ENCODE measurements at places on chromosomes 3 and 15.

DNA sequence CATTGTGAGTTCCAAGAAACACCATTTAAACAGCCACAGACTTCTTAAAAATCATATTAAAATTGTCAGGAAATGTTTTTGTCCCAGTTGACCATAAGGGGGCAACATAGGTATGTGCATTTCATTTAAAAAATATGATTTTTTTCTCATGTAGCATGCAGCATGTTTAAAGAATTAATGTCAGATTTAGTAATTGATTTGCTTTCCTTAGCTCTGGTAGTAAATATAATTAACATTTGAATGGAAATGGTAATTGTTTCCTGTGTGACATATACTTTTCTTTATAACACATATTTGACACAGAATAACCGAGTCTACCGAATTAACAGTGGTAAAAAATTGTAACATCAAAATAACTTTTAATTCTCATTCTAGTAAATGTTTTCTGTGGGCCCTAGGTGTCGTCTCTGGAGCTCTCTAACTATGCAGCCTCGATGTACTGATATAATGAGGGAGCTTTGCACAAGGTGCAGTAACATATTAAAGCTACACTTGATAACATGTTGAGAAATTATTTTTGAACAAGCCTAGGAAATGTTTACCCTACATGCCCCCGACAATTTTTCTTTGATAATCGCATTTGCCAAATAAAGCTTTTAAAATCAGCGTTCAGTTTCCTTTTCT, 34.9 kb downstream of the NXPE3 start:
- DNase-seq: peak; percentile 37

DNA sequence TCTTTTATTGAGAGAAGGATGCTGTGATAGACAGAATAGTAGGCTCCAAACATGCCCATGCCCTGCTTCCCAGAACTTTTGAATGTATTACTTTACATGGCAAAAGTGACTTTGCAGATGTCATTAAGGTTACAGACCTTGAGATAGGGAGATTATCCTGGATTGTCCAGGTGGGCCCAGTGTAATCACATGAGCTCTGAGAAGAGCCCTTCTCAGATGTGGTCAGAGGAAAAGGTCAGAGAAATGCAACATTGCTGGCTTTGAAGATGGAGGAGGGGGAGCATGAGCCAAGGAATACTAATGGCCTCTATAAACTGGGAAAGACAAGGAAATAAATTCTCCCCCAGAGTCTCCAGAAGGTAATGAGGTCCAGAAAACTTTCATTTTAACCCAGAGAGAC, 45.8 kb upstream of the LYZL4 start:
- no peak for DNase-seq

DNA sequence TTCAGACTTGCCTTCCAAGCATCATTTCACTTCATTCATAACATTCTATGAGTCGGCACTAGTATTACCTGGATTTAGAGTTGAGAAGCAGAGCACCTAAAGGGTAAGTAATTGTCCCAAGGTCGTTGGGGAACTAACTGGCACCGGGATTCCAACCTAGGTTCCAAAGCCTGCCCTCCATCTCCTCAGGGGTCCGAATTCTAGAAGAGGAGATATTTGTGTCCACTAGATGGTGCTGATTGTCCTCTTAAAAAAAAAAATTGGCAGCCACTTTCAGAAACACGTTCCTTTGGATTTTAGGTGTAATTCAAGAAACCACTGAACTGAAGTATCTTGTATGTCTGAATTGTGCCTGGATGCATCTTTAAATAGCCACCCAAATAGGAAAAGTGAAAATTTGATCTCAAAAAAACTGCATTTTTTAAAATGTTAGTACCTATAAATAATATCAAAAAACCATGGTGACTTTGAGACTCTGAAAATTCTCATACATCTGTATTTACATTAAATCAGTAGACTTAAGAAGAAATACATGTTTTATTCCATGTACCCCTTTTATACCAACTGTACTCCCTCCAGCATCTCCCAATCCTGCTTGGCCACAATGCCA, 3.9 kb upstream of the FSIP1 start:
- DNase-seq: peak; percentile 68

DNA sequence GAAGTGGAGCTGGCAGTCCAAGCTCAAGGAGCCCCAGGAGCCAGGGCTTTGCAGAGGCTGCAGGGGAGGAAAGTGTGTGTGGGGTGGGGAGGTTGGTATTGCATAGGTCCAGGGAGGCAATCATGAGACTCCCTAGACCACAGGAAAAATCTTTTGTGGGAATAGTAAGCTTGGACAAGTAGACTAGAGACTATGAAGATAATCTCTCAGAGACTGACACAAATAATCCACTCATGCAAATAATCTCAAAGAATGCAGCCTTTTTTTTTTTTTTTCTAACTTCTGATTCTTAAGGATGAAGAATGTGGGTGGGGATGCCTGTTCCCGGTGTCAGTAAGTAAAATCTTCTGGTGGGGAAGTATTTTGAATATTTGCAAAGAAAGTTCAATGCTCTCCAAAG, 113.7 kb downstream of the GREM1 start:
- DNase-seq: no peak

GRCh38 chr3:27560484-27561056, 76.4 kb upstream of the SLC4A7 start:
- peak; percentile 65 for DNase-seq

- DNase-seq: peak; percentile 81
Observed at GRCh38 chr15:34436956-34437442, 609 bp downstream of the GOLGA8A start.

GRCh38 chr15:101135532-101136166, 116.2 kb downstream of the CHSY1 start:
- peak; percentile 85 for DNase-seq

- no peak for DNase-seq
Observed at GRCh38 chr3:194876403-194877095, 190.9 kb downstream of the FAM43A start.

DNA sequence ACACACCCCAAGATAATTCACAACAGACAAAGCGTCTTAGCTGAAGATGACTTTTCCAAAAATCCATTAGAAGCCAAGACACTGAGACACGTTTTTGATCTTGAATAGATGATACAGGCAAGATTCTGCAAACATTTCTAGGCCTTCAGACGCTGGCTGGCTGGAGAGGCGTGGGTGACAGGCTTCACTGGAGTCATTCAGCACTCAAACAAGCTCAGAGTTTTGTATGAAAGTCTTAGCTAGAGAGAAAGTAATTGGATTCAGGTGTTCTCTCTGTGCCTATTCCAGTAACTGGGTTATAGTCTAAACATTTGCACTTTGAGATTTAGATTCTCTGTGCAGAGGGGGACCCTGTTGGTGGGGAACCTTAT, 147.7 kb upstream of the BHLHE40 start:
- no peak for DNase-seq

DNA sequence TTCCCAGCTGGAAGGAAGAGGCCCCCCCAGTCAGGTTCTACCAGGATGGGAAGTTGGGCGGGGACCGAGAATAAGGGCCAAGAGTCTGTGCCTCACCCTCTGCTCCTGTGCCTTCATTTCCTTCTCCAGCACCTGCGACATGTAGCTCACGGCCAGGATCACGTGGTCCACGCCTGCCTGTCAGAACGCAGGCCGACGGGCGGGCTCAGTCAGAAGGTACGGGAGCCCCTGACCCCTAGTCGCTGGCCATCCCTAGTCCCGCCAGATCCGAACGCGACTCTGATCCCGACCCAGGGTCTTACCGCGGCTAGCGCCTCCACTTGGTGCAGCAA, 489 bp downstream of the GMPPB start:
- peak; percentile 58 for DNase-seq

Data from NB4 (cell line).